GM10248 (cell line): ENCODE measurements at places on chromosomes 11 and 22.

DNA sequence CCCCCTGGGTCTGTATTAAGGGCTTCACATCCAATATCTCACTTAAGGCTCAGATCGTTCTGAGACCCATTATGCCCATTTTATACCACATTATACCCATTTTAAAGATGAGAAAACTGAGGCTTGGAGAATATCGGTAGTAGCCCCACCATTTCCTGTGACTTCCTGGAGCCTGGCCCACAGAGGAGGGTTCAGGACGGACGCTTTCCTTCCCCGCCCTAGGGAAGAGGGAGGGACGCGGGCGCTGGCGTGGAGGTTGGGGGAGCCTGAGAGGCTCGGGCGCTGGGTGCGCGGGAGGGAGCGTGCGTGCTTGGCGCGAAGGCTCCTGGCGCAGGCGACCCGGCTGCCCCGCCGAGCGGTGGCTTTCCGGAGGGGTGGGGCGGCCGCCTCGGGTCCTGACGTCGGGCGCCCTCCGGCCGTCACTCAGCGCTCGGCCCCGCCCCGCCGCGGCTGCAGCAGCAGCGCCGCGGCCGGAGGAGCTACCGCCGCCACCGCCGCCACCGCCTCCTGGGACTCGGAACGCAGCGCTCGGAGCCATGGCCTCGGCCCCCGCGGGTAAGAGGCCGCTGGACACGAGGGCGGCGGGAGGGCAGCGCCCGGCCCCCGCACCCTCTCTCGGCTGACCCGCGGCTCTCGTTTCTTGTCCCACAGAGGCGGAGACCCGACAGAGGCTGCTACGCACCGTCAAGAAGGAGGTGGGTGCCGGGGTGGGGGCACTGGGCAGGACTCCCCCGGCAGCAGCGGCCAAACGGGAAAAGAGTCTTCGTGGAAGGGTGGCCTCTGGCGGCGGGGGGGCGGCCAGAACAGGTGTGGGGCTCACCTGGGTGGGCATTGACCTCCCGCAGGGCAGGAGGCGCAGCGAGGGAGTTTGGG is at the start of gene SGSM1:
Gene SGSM1, plus strand, starts transcription at position 422 of the 873 bp plus-strand sequence. Its CDS starts 115 bp downstream, at position 537.
- DNase-seq: peak; percentile 93

DNA sequence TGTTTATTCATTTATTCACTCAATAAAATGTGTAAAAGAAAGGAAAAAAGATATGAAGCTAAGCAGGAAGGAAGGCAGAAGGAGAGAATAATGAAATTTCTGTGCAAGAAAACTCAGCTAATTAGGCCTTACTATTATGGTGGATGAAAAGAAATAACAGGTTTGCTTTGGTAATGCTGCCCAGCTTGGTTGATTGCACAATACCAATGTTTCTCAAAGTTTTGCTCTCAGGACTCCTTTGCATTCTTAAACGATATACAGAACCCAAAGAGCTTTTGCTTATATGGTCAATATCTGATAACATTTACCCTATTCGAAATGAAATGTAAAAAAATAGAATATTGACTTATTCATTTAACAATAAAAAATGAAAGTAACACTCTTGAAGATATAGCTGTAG is 7.3 kb upstream of the CTSC start:
- DNase-seq: no peak

- no peak for DNase-seq
Observed at GRCh38 chr22:50600538-50600937, at the start of gene MAPK8IP2. MAPK8IP2 (plus strand) TSS chr22:50600793; CDS start chr22:50600819, 26 bp downstream.

DNA sequence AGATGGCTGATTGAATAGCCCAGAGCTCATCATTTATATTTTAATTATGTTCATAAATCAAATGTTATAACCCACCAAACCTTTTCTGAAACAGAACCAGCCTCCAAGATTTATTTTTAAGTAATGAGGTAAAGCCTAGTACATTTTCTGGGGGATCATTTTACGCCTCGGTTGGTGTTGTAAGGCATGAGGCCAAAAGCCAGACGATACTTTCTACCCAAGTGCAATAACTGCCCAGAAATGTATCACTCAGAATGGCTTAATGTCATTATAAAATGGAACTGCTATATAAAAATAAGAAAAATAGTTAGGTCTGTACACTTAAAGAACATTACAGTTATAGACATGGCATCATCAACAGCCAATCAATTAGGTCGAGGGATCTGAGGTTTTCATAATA is 283.3 kb downstream of the CADM1 start:
- no peak for DNase-seq

DNA sequence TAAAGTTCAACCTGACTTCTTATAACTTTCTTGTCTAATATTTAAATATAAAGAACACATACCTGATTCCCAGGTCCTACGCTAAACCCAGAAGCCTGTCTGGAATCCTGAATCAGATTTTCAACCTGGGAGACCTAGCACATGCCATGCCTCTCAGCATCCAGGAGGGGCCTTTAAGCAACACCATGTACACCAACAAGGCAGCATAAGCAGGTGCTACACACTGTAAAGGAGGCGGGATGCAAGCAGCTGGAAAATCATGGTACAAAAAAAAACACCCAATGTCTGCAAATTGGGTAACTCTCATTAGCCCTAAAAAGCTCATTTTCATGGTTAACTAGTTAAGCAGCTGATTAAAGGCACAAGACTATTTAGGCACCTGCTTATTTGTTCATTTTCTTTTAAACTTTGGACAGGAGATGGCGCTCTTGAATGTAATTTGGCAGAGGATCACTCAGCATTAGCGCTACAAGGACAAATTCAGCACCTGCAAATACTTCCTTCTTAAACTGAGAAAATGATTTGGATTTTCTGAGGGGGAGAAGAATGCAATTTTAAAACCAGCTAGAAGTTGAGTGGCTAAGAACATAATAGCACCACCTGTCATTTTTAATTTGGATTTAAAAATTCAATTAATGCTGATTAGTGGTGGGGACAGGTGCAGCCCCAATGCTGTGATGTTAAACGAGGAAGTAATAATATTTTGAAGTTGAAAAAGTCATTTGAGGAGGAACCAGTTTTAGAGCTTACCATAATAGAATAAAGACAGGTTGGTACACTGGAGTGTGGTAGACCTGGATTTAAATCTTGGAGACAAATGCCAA is 104.0 kb downstream of the FAR1 start:
- DNase-seq: peak; percentile 24

GRCh38 chr22:44332946-44333345 is 20.2 kb upstream of the SHISAL1 start:
- DNase-seq: no peak

GRCh38 chr11:78535027-78535426 is 39.6 kb downstream of the NARS2 start:
- DNase-seq: peak; percentile 34

- no peak for DNase-seq
Observed at GRCh38 chr11:87020764-87021365, 16.9 kb upstream of the TMEM135 start.

- DNase-seq: no peak
Observed at GRCh38 chr11:73429121-73429750, 53.0 kb downstream of the RELT start.

- no peak for DNase-seq
Observed at GRCh38 chr11:55497068-55497467, 57.2 kb upstream of the OR4C15 start.

- DNase-seq: no peak
Observed at GRCh38 chr11:64869571-64870175, 8.7 kb downstream of the EHD1 start.
